ENCODE measurements at places on chromosomes 5 and 9. TPM values are rescaled to one million over a fixed set of nuclear protein-coding genes. Genes with fewer than 3 reads are reported as not detected.

The TNC gene
- polyA plus RNA-seq = not detected

The AK8 gene
- polyA plus RNA-seq = 4.7 TPM

The TMC1 gene
- not detected for polyA plus RNA-seq

The CHSY3 gene
- not detected for polyA plus RNA-seq

The MYOZ3 gene
- polyA plus RNA-seq = 0.11 TPM

The CAMLG gene
- 35.6 TPM for polyA plus RNA-seq

The CCL28 gene
- 20.5 TPM for polyA plus RNA-seq

The DCAF12 gene
- polyA plus RNA-seq = 0.93 TPM

The OTULINL gene
- 0.19 TPM for polyA plus RNA-seq

The SLC1A3 gene
- polyA plus RNA-seq = not detected

The C5orf58 gene
- not detected for polyA plus RNA-seq

The LPAR1 gene
- polyA plus RNA-seq = not detected

The VPS13A gene
- 0.83 TPM for polyA plus RNA-seq

The CEL gene
- polyA plus RNA-seq = not detected

The CEP72 gene
- 3.3 TPM for polyA plus RNA-seq

The MPDZ gene
- polyA plus RNA-seq = not detected

The RAD23B gene
- polyA plus RNA-seq = 25.4 TPM

The GPR150 gene
- 0.64 TPM for polyA plus RNA-seq

The SLC25A48 gene
- polyA plus RNA-seq = not detected

The SLC6A7 gene
- polyA plus RNA-seq = not detected

The NEUROG1 gene
- polyA plus RNA-seq = not detected

The AFAP1L1 gene
- not detected for polyA plus RNA-seq

The CATSPER3 gene
- not detected for polyA plus RNA-seq

The FAM53C gene
- 27.8 TPM for polyA plus RNA-seq

The CNTLN gene
- polyA plus RNA-seq = not detected

The EPB41L4A gene
- polyA plus RNA-seq = 1.2 TPM

The RC3H2 gene
- 26.5 TPM for polyA plus RNA-seq

The IRGM gene
- 1.4 TPM for polyA plus RNA-seq

The ARHGEF39 gene
- polyA plus RNA-seq = 2.2 TPM

The ECM2 gene
- not detected for polyA plus RNA-seq

The PTGS1 gene
- 27.8 TPM for polyA plus RNA-seq

The MAP1B gene
- 0.43 TPM for polyA plus RNA-seq

The IFNA21 gene
- polyA plus RNA-seq = not detected

The DMRTA1 gene
- not detected for polyA plus RNA-seq

The NIM1K gene
- polyA plus RNA-seq = 0.22 TPM

The RASGRF2 gene
- polyA plus RNA-seq = 0.03 TPM

The NSUN2 gene
- polyA plus RNA-seq = 35.2 TPM

The PRDM9 gene
- polyA plus RNA-seq = not detected

The MOB3B gene
- polyA plus RNA-seq = 9.5 TPM

The GLRA1 gene
- polyA plus RNA-seq = not detected

The INSL6 gene
- polyA plus RNA-seq = not detected

The NFIB gene
- polyA plus RNA-seq = not detected

The SV2C gene
- polyA plus RNA-seq = not detected

The WWC1 gene
- polyA plus RNA-seq = not detected

The SHC3 gene
- not detected for polyA plus RNA-seq

The TAS2R1 gene
- not detected for polyA plus RNA-seq

The SPATA31A5 gene
- polyA plus RNA-seq = not detected

The PRRX2 gene
- not detected for polyA plus RNA-seq

The RAPGEF6 gene
- 26.3 TPM for polyA plus RNA-seq

The ADAM19 gene
- 47.8 TPM for polyA plus RNA-seq

The SLIT3 gene
- polyA plus RNA-seq = not detected

The BAAT gene
- polyA plus RNA-seq = not detected

The GRIA1 gene
- polyA plus RNA-seq = not detected

The NIPAL4 gene
- 15.7 TPM for polyA plus RNA-seq

The SLC34A3 gene
- not detected for polyA plus RNA-seq

The PCBD2 gene
- polyA plus RNA-seq = 13.3 TPM

Measured in naive B cell (primary cell).